ENCODE measurements at places on chromosomes 4 and X.
A peak's percentile ranks its signal among the peaks of the same experiment; 100 is the strongest.

GRCh38 chrX:68710870-68711576, 63.6 kb downstream of the STARD8 start:
- DNase-seq: peak; percentile 51

GRCh38 chrX:111892375-111892774, 16.4 kb downstream of the TRPC5OS start:
- no peak for DNase-seq

DNA sequence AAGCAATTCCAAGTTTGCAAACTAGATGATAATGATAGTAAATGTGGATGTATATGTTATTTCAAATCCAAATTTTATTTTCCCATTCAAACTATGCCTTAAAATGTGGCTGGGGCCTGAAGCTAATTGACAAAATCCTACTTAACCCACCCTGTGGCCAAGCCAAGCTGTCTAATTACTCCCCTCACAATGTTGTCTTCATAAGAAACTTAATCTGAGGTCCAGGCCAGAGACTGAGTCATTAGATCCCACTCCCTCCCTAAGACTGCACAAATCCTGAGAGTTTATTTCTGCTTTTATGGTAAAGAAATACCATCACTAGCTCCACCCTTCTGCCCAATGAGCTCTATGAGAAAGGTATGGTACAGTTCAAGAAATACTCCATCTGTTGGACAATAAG, 16.6 kb downstream of the SMPX start:
- no peak for DNase-seq

DNA sequence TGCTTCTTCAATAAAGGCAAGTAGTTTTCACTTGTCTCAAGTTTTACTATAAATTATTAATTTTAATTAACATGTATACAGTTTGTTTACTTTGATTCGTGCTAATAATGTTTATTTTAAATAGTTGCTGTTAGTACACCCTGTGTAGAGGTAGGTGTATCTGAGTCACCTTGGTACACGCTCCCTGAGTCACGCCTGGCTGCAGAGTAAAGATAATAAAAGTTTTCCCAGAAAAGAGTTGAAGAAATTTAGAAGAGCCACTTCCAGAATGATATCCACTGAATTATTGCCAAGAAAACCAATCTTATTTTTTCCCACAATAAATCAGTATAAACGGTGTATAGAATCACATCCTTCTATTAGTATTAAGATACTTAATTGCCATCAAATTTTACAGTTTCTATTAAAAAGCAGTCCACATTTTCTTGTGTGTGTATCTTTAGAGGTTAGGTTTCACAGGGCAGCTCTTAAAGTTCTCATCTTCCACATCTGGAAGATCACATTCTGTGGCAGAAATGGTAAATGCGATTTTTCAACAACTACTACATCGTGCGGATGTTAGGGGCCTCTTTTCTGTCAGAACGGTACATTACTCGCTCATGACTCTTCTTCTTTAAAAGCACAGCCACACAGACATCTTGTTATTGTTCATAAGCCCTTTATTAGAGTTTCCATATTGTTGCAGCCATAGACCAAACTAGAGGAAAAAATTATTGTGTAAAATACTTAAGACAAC, 55.4 kb downstream of the HADH start:
- no peak for DNase-seq

- no peak for DNase-seq
Measured at GRCh38 chr4:112560084-112560483, 44.1 kb upstream of the NEUROG2 start.

- DNase-seq: no peak
Measured at GRCh38 chr4:124579896-124580295, 132.6 kb downstream of the ANKRD50 start.

DNA sequence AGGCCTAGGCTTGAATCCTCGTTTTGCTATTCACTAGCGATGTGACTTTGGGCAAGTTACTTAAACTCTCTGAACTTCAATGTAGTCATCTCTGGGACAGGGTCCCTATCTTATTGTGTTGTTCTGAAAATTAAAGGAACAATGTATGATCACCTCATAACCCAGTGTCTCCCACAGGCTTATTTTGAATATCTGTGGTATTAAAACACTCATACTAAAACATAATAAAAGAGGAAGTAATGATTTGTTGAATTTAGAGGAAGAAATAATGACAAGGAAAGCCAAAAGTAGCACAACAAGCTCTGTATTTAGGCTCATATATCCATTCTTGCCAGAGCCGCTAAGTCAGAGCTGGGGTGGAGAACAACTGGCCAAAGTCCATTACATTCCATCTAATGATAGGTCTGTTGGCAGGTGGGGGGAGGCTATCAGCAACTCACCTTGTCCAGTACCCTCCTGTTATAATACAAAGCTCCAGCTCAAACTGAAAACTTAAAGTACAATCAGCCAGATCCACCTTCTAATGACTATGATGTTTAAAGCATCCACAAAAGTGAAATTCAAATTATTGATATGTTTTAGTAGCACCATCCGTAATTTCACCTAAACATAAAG, 64.5 kb upstream of the LSM6 start:
- no peak for DNase-seq

GRCh38 chrX:95762716-95763115, 921.9 kb upstream of the DIAPH2 start:
- DNase-seq: no peak

DNA sequence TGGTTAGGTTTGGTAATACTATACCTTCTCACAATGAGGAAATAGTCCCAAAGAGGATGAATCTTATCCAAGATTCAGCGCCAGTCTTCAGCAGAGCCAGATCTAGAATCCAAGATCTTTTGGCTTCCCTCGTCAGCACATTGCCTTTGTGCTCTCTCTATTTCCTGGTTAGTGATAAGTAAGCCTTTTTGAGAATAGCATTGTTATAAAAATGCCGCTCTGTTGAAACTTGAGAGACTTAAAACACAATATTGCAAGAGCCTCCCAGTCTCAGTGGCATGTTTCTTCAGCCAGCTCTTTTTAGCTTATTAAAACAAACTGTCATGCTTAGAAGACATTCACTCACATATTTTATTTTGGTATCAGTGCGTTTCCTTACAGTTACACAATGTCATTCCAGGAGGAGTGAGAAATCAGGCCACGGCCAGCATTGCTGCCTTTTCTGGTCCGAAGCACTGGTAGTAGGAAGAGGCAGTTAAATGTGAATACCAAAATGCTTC, 141.4 kb downstream of the KLHL8 start:
- DNase-seq: no peak

DNA sequence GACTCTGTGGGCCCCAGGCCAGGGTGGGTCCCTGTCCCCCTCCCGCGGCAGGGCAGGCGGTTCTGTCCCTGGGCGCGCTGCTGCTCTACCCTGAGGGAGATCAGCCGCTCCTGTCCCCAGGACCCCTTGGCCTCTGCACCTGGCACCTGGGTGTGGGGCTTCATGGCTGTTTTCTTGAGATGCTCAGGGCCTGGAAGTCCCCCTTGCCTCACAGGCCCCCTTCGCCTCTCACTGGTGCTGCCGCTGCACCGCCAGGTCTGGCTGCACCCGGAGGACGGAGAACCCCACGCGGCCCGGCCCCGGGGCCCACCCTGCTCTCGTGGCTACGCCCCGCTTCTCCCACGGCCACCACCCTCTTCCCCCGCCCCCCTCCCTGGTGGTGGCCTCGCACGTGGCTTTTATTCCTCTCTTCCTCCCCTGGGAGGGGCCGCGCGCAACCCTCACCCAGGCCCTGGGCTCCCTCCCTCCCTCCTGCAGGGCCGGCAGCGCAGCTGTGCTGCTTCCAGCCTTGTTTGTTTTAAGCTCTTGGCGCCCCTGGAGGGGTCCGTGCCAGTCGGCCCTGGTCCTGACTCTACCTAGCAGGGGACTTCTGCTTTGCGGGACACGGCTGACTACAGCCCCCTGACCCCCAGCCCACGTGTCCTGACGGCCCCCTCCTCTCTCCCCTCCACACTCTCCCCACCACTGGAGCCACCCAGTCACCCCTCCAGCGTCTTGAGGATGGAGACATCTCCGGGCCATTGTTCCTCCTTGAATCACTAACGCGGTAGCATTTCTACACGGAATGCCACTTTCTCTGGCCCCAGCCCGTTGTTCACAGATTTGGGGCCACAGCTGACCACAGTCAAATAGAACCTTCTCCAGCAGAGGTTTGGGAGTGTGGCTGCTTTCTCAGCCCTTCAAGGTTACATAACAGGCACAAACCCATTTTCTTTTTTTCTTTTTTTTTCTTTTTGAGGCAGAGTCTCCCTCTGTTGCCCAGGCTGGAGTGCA, 20.6 kb upstream of the CLDN24 start:
- no peak for DNase-seq

- DNase-seq: no peak
Measured at GRCh38 chr4:67861513-67861912, 22.3 kb downstream of the TMPRSS11D start.

GRCh38 chrX:71955530-71956120, 45.0 kb downstream of the NHSL2 start:
- DNase-seq: no peak

- no peak for DNase-seq
Measured at GRCh38 chrX:30895370-30895769, 6.3 kb upstream of the TAB3 start.

GRCh38 chr4:182177166-182177565, 66.0 kb upstream of the TENM3 start:
- DNase-seq: no peak

- no peak for DNase-seq
Measured at GRCh38 chr4:53653484-53654053, 62.3 kb upstream of the LNX1 start.

DNA sequence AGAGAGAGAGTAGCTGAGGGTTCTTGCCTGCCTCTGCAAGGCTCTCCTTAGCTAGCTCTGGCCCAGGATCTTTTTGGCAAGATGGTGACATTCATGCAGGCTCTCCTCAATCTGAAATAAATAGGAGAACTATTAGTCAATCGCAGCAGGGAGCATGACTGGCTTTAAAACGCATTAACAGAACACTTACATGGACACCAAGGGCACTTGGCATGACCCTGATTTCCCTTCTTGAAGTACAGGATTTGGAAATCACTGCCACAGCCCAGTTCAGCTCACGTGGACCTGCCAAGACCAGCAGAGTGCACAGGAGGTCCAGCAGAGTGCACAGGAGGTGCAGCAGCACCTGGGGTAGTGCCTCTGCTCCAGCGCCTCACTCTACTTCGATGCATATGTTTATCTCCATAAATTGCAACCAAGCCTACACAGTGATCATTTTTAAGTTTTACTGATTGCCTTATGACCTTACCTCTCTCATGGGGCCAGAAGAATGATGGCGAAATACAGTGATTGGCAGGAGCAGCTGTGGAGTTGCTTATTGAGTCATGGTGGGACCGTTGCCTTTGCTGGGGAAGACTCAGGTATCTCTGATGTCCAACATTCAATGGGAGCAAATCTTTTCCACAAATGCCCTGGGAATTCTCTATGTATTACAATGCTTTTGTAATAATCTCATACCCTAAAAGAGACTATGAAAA, 122.4 kb downstream of the SYNPO2 start:
- DNase-seq: no peak

DNA sequence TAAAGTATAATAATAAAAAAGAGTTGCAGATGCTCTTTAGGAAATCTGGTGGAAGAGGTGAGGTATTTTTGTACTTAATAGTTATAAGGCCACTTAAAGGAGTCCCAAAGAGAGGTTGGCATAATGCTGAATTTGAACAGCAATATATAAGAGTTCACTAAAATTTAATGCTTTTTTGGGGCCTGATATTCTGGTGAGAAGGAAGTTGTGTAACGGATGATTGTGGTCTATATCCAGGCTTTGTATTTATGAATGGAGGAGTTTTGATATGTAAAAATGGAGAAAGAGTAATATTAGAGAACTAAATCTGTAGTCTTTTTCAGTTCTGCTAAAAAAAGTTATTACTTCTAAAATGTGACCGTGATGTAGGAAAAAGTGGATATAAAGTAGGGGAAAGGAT, 20.4 kb downstream of the BMP2K start:
- DNase-seq: no peak

DNA sequence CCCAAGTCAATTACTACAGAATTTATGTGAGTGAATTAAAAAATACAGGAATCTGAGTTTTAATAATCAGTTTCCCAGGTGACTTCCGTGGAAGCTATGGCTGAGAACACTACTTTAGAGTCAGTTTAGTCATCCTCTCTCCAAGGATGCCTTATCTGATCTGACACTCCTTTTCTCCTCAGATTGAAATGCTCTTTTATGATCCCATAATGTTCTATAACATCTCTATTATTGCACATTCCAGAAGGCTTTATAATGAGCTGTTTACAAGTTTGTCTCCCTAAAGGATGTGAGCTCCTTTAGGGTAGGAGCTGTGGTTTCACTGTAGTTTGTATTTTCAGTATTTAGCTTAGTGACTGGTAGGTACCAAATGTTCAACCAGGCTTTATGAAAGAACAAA, 90.0 kb downstream of the GPRIN3 start:
- no peak for DNase-seq

GRCh38 chr4:186881521-186882220, 158.0 kb upstream of the FAT1 start:
- DNase-seq: no peak

- no peak for DNase-seq
Measured at GRCh38 chrX:84441143-84441542, 61.1 kb downstream of the HDX start.

DNA sequence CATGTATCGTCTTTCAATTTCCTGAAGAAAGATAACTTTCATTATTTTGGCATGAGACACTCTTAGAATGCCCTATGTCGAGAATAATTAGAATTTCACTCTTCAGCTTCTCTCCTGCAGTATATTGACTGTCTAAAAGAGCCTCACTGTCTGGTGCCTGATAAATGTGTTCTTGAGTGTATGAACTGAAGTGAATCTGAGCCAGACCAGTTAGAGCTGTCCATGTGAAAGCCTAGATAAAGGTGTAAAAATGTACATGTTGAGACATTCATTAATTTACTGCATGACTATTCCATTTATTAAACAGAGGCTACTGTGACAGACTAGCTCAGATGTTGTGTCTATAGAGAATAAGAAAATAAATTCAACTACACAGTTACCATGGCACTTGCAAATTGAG, 283.2 kb downstream of the PCDH18 start:
- no peak for DNase-seq

DNA sequence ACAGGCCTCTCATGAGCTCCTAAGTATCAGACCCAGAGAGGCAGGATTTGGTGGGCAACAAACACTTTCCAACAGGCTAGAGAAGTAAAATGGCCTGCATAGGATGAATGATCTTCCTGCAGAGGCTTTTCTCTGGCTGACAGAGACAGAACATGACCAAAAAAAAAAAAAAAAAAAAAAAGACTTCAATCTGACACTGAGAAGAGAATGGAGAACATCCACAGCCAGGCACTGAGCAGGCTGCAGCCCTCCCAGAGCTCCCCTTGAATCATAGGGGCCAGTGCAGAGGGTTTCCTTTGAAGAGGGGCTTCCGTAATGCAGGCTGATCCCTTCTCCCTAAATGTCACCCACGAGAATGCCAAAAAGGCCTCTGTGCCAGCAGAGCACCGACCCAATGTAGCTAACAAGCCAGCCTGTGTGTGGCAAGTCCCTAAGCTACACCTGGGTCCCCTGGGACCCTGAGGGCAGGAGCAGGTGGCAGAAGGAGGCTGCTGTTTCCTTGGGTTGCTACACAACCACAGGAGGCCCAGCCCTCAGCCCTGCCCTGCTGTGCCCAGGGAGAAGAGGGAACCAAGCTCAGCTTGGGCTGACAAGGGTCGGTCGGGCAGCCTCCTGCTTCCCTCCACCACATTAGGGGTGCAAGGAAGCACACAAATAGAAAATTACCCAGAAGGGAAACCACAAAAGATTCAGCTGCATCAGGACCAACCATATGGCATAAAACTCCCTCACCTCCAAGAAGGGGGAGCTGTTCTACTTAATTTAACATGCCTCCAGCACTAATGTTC, 55.6 kb downstream of the MAP7D2 start:
- no peak for DNase-seq

- no peak for DNase-seq
Measured at GRCh38 chrX:11740794-11741193, 17.2 kb upstream of the MSL3 start.

All from HuH-7.5 (cell line).